ENCODE measurements at places on chromosomes 2 and 18.

DNA sequence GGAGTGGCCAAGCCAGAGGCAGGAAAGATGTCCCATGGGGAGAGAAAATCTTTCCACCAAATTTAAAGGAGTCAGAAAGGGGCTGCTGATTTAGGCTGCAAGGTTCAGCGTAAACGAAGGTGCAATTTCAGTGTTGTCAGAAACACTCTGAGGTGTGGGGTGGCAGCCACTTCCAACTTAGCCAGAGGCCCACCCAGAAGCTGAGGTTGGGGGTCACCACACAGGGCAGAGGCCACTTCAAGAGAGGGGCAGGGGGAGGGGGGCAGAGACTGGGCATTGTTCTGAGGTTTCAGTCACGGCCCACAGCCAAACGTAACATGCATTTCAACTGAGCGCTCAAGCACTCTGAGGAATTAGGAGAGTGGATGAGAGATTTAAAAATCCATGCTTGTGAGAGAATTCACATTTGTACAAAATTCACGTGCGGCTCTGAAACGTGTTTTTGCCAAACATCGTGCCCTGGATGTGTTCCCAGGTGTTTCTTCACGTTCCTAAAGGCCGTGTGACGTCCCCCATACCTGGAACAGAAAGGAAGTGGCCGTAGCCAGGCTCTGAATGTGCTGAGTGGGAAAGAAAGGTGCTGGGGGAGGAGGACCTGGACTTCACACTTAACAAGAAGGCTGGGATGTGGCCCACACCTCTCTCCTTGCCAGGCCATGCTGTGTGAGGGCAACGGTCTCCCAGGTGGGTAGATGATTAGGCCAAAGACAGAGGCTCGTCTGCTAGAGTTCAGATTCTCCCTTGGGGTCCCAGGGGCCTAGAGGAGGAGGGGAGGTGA, 19.5 kb upstream of the BOK start:
- no peak for DNase-seq

DNA sequence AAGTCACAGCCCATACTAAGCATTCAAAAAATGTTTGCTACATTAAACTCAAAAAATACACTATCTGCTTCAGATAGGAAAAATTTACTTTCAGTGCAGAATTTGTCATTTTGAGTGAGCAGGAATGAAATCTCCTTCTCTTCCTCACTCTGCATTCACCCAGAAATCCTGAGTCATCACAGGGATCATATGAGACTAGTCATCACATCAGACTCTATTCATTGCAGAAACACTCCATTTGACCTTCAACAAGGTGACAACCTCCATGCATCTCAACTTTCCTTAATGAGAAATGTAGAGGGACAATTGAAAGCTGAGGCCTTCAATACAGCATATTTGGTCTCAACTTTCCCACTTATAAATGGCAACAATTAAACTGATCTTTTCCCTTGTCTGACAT, 130.4 kb upstream of the CYP26B1 start:
- no peak for DNase-seq

DNA sequence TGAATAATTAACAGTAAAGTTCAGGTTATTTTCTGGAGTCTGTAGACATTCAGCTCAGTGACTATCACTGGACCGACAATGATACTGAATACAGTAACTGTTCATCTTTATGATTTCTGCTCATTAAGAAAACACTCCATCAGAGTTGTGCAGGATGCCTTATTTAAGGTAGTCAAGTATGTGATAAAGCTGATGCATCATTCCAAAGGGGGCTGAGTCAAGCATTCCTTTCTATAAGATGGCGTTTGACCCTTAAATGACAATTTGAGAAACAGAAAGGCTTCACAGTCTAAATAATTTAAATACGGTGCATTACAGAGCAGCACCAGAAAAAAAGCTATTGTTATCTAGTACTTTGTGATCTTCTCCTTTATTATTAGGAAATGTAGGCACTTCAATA, 131.1 kb downstream of the CDH2 start:
- no peak for DNase-seq

DNA sequence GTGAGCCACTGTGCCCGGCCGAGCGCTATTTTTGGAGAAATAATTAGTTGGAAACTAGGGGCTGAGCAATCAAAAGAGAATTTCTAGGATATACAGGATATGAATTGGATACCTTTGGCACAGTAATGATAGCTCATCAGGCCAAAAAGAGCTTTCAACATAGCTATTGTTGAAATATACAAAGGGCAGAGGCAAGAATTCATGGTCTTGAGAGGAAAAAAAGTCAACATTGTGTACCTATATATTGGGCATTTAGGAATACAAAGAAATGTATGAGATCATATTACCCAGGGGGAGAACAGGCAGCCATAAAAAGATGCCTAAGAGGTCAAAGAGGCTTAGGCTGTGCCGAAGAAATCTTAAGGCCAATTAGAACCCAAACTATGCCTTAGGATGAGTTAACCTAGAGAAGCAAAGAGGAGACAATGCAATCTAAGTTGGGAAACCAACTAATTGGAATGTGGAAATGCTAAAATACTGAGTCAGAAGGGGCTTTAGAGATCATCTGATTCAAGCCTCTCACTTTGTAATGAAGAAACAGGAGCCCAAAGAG, 99.0 kb downstream of the RBBP8 start:
- DNase-seq, result no peak

GRCh38 chr2:119349289-119349688, 17.3 kb downstream of the C2orf76 start:
- DNase-seq, result no peak

- no peak for DNase-seq
Measured at GRCh38 chr18:26103579-26103978, 13.2 kb upstream of the SS18 start.

DNA sequence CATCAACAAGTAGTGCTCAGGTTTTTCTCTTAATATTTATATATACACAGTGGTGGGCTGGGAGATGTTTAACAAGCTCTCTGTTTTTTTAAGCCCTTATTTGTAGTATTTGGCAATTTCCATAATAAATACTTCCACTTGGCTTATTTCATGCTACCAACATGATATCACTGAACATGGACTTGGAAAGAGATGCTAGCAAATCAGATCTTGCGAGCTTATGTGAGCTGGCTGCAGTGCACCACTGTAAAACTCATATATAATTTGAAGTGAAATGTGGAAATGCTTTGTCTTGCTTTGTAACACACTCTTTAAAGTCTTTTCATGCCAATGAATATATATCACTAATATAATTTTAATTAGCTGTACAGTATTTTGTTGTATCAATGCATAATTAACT, 155.7 kb downstream of the ALK start:
- DNase-seq, result no peak

GRCh38 chr2:194105358-194105757, 1551.7 kb upstream of the SLC39A10 start:
- no peak for DNase-seq

DNA sequence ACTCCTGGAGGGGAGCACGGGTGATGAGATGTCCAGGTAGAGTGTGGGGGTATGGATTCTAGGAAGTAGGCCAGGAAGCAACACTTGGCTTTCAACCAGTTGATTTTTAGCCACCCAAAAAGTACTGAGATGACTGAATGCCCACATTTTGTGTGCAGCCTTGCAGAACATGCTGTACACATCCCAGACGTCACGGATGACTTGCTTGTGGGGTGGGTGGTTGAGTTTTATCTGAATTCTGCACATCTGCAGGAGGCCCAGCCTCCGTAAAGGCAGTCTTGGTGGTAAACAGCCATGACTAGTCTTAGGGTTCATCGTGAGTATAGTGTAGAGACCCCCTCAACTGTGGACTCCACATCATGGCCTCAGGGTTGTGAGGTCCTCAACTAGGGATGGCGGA, 53.3 kb upstream of the CCDC195 start:
- no peak for DNase-seq

- no peak for DNase-seq
Measured at GRCh38 chr2:60972889-60973656, 44.4 kb upstream of the PEX13 start.

- DNase-seq, result no peak
Measured at GRCh38 chr2:173644146-173644545, 289.5 kb downstream of the CDCA7 start.

- no peak for DNase-seq
Measured at GRCh38 chr2:215521031-215521430, 85.2 kb upstream of the FN1 start.

- DNase-seq, result no peak
Measured at GRCh38 chr2:121049950-121050585, 234.9 kb downstream of the TFCP2L1 start.

- no peak for DNase-seq
Measured at GRCh38 chr2:237603718-237604362, 13.3 kb upstream of the RAB17 start.

DNA sequence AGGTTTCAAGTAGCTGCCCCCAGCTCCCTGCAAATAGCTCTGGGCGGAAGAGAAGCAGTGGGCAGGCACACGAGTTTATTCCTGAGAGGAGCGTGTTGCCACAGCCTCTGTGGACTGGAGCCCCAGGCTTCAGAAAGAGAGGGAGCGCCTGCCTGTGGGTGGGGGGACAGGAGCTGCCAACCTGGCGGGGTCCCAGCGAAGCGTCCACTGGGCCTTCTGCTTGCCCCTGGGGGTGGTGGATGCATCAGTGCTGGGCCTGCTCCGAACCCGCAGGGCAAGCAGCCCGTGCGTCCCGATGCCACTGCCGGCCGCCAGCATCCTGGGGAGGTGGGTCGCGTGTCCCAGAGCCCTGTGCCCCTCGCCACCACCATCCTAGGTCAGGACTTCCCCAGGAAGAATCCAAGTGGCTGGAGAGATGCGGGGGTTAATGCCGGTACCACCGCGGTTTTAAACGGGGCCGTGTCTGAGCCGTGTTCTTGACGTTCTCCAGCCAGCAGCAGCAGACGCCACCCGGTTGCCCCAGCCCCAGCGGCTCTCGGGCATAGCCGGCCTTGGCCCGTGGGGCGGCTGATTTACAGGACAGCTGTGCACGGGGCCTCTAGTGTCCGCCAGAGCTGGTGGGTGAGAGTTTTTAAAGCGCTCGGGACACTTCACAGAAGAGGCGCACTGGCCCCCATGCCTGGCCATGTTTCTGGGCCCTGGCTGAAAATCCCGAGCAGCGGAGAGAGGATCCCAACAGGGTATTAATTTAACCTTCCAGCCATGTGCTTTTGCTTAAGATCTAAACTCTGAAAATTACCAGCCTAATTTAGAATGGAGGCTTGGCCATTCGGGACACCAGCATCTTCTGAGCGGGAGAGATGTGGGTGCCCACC, 84.7 kb downstream of the NFATC1 start:
- DNase-seq, result no peak

DNA sequence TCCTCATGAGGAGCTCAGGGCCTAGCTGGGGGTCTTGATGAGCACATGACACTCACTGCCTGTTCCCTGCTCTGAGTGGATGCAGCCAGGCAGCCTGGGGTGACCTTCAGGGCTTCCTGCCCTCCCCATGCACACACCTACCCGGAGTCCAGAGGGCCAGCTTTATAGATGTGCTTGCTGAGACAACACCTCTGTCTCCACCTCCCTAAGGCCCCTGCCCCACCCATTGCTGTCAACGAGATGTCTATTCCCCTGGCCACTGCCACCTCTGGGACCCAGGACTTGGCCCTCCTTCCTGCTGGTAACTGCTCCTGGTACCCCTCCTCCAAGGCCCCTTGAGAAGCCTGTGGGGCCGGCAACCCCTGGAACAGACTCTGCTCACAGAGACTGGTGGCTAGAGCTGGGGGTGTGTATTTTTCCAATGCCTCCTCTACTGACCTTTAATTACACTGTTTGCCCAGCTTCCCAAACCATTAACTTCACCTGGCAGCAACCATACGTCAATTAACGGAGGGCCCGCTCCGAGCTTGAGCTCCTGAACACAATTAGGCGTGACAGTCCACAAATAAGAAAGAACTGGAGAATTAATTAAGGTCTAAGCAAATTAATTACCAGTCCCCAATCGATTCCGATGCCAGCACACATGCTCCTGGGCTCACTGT, 66.3 kb downstream of the EMX1 start:
- DNase-seq, result no peak

GRCh38 chr18:13366962-13367892, 148.7 kb downstream of the LDLRAD4 start:
- DNase-seq, result no peak

DNA sequence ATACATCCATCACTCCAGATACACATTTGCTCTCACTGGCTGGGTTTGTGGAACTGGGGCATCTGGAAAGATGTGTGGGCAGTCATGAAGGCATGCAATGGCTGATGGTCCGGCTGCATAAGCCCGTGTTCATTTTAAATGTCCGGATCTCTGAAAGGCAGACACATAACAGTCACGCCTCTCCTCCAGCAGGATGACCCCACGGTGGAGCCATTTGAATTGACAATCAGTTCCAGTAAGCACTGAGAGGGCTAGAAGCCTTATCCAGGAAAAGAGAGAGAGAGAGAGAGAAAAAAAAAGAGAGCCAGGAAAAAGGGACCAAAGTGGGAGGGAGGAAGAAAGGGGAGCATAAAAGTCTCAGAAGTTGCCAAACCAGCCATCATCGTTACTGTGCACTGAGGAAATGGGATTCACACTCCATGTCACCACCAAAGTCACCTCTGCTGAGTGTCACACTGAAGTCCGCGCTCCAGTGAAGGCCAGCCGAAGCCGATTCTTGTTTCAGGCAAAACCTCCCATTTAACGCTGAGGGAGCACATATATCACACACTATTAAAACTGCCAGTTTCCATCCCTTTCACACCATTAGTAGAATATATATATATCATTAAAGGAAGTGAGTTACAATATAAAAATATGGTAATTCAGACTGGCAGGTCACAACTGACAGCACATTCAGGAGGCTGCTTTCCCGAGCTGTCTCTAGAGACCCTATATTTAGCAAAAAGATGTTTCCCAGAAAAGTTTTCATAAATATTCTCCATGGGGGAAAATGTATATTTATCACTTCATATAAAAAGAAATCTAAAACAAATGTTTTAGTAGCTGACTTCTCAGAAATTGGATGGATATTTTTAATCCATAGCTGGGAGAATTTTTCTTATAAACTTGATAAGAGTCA, 142.0 kb downstream of the ACTR3 start:
- DNase-seq, result no peak

DNA sequence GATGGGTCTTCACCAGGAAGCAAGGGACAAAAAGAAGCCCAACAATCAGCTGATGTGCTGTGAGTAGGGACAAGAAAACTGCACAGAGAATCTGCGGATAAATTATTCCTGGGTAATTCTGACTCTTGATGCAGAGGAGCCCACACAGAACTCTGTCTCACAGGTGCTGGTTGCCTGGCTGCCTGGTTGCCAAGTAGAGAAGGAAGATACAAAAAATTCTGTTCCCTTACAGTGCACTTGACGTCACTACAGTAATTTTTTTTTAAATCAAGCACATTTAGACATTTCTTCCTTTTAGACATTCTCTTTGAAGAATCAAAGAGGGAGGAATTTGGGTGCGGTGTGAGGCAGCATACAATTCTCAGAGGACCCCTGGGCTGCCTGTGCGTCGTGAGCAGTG, 152.1 kb upstream of the SIX3 start:
- no peak for DNase-seq

DNA sequence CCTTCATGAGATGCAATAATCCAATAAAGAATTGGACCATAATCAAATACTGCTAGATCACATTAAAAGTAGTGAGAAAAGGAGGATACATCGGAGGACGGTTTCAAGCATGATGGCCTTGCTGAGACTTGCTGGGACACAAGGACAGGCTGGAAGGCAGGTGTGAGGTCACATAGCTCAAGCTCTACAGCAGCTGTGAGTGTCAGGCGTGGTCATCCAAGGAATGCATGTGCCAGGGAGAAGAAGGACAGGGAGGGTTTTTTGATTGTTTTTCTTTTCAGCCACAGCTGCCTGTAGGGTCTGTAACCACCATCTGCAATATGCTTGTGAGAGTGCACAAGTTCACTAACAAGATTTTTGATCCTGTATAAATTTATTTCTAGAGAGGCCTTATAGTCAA, 57.6 kb downstream of the BMP10 start:
- DNase-seq, result no peak

All from GM19239 (cell line).